ENCODE measurements at places on chromosomes 13 and 19.

DNA sequence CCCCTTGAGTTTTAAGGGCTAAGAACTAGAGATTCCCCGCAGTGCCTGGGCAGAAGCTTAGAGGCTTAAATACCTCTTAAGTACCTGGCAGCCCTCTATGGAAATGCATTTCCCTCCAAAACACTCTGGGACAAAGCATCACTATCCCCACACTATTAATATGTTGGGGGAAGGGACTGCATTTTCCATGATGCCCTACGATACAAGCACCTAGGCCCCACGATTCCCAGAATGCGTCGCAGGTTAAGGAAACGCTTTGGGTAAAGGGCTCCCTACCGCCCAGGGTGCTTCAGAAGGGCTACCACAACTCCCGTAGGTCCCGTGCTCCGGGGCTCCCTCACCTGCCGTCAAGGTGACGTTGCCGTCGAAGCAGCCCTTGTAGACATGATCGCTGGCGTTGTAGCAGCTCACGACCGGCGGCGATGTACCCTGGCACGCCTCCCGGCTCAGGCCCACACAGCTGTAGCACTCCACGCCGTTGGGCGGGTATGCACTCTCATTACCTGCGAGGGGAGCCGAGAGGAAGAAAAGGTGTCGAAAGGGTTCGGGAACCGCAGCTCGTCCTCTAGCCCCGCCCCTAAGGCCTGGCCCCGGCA is 2.5 kb downstream of the LYPD3 start:
- DNase-seq = no peak

DNA sequence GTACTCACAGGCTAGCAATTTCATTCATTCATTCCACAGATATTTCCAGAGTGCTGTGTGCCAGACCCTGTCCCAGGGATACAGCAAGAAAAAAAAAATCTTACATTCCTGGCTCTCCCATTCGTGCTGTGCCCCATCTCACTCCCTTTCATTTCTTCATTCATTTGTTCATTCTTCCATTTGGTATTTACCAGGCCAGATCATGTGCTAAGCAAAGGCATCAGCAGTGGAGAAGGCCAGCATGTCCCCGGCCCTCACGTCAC is 2.3 kb downstream of the MAP3K10 start:
- DNase-seq = peak; percentile 45

DNA sequence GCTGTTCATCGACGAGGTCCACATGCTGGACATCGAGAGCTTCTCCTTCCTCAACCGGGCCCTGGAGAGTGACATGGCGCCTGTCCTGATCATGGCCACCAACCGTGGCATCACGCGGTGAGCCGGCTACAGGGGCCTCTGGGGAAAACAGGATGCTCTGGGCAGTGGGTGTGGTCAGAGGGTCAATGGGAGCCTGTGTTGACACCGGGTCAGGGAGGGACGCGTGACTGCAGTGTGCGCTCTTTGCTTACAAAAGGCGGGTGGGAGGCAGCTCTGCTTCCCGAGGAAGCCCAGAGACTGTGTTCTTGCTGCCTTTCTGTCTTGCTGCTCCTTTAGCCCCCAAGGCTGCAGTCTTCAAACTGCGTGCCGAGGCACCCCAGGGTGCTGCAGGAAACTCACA is 5.7 kb downstream of the LHB start:
- no peak for DNase-seq

GRCh38 chr19:53396525-53396868 is 1.5 kb downstream of the ZNF765 start:
- DNase-seq = no peak

DNA sequence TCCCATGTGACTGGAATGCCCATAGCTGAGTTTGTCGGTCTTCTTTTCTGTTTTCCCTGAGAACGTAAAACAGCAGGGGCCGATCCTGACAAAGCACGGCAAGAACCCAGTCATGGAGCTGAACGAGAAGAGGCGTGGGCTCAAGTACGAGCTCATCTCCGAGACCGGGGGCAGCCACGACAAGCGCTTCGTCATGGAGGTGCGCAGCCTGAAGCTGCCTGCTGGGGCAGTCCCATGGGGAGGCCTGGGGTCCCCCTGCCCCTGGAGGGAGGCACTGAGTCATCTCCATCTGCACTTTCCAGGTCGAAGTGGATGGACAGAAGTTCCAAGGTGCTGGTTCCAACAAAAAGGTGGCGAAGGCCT is 18.2 kb upstream of the QTRT1 start:
- DNase-seq = no peak

GRCh38 chr13:24459234-24459633 is 53.3 kb downstream of the PARP4 start:
- peak; percentile 79 for DNase-seq

DNA sequence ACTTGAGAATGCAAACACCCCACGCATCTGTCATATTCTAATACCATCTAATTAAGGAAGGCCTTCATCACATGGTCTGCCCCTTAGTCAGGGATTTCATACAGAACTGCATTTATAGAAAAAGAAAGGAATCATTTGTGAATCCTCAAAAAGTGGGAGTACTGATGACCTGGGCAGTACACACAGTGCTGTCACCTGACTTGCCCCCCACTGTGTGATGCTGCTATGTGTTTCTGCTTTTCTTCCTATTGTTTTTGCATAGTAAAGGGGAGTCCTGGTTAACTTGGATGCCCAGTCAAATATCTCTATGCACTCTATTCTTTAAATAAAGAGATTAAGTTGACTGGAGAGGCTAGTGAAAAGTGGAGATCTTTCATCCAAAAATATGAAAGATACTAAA is 1921.2 kb upstream of the PRR20A start:
- DNase-seq = no peak

GRCh38 chr19:4521170-4521887 is 3.0 kb upstream of the PLIN4 start:
- DNase-seq = peak; percentile 22

DNA sequence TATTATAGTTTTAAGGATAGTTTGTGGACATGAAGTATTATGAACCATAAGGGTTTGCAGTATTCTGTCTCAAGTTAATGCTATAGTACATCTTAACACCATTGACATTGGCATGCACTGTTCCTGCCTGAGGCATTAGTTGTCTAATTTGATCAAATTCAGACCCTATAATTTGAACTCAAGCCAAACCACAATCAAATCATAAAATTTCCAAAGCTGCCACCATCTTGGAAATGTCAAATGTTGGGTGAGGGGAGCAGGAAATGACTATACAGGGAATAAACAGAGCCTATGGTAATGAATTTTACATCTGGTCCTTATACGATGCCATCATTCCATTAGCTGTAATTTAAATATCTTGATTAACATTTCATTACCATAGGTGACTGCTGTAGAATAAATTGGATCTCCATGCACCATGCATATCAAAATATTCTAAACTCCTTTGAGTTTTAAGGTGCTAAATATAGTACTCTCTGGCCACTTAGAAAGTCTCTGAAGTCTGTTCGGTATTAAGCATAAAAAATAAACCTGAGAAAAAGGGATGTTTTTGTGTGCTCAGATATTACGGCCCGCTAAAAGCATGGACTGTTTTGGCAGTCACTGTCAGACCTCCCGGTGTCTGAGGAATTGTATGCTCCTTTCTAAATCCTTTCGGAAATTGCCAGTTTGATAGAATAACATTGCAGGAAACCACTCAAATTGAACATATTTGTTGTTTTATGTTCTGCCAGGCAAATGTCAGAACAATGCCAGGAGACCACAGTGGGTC is 257.7 kb downstream of the SPRY2 start:
- DNase-seq = peak; percentile 73

DNA sequence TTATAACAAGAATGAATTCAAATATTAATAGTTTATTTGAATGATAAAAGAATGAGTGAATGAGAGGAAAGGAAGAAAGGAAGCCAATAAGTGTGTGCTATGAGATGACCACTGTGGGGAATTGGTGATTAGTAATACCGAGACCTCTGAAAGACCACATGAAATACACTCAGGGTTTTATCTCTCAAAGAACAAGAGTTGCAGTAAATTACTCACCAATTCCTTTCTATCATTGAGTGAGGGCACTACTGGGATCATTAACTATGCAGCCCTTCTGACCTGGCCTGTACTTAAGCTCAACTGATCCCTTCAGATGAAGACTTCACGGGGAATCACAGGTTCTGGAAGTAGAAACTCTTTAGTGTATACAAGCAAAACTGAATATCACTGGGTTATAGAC is 1636.1 kb downstream of the SLITRK5 start:
- no peak for DNase-seq

GRCh38 chr13:100517728-100518127 is 70.9 kb downstream of the GGACT start:
- DNase-seq = no peak

DNA sequence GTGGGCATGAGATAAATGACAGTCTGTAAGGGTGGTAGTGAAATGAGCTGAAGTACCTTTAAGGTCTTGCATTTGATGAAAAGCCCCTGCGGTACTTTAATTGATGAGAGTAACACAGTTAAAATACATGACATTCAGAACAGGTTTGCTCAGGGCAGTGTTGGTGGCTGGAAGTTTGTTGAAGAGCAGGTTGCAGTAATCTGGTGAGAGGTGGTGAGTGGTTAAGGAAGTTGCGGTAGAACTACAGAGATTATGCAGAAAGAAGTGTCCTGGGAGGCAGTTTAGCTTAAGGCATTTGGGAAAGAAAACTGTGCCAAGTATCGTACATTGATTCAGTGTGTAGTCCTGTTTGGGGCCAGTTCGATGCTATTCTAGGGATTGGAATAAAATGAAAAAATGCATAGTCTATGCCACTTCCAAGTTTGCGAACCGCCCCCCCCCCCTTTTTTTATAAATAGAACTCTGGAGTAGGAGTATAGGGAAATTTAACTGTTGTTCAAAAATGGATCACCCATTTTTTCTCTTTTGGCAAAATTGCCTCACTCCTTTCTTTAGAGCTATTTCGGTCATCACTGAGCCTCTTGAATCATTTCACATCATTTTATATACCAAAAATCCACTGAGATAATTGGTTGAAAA is 42.7 kb downstream of the SLAIN1 start:
- no peak for DNase-seq

- DNase-seq = no peak
Observed at GRCh38 chr19:11405846-11406643, 13.1 kb downstream of the RGL3 start.

- peak; percentile 85 for DNase-seq
Observed at GRCh38 chr19:1243768-1244692, 2.5 kb downstream of the ATP5F1D start.

DNA sequence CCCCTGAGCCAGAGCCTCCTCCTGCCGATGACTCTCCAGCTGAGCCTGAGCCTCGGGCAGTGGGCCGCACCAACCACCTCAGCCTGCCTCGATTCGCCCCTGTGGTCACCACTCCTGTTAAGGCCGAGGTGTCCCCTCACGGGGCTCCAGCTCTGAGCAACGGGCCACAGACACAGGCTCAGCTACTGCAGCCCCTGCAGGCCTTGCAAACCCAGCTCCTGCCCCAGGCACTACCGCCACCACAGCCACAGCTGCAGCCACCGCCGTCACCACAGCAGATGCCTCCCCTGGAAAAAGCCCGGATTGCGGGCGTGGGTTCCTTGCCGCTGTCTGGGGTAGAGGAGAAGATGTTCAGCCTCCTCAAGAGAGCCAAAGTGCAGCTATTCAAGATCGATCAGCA is 3.6 kb downstream of the KMT2B start:
- DNase-seq = no peak

- no peak for DNase-seq
Observed at GRCh38 chr13:87777387-87777786, 106.2 kb downstream of the SLITRK5 start.

DNA sequence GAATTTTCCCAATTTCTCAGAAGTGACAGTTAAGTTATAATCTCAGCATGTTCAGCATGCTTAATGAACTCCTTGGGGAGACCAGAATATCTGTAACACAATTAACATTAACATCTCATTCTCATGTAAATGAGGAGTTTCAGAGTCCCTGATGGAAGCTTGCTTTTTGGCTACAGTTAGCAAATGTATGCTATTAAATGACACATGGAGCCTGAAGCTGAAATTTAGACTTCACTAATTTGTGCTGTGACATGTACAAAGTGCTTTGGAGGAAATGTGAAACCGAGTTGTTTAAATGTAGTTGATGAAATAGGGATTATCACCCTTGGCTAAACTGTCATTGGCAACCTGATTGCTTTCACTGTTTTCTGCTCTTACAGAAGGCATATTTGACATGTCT is 2265.1 kb upstream of the PCDH20 start:
- DNase-seq = no peak

DNA sequence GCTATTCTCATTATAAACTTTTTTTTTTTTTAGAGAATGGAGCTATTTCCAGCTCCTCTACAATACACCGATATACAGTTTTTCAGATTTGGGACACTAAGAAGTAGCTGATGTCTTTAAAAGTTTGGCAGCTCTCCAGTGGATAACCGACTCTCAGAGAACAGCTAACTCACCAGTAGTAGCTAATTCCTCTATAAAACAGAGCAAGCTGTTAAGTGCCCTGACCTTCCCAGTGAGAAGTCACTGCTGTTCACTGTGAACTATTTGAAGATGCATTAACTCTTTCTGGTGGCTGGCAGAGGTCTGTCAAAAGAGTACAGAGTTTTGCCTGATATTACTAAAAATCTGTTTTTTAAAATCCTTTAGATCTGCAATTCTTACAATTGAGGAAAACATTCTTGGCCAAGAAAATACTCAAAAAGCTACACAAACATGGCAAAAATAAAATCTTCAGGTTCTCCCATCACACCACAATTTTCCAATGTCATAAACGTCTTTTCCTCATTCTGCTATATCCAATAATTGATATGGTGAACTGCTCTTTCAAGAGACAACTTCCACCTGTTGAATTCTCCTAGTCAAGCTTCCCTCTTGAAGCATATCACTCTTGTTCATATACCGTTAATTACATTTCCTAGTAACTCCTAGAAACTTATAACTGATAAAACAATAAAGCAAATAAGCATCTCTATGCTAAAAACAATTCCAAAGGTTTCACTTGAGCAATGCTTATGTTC is 44.2 kb downstream of the TBC1D4 start:
- DNase-seq = peak; percentile 38

DNA sequence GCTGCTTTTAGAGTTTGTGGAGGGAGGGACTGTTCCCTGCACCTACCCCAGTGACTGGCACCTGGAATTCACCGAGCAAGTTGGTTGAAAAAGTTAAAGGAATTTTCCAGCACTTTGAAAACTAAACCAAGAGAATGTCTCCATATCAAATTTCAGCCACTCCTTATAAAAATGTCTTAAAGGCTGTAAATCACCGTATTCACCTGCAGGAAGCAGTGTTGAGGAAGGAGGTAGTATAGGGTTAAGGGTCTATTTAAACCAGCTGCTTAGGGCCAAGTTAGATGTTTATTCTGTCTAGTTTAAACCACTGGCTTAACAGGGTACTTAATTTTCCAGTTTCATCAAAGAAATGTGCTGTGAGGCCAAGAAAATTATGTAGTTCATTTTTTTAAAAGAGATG is 3.8 kb upstream of the RAB20 start:
- DNase-seq = no peak

All from fibroblast of the aortic adventitia (primary cell).